ENCODE measurements at places on chromosomes 13 and 19.
A peak's percentile ranks its signal among the peaks of the same experiment; 100 is the strongest.

DNA sequence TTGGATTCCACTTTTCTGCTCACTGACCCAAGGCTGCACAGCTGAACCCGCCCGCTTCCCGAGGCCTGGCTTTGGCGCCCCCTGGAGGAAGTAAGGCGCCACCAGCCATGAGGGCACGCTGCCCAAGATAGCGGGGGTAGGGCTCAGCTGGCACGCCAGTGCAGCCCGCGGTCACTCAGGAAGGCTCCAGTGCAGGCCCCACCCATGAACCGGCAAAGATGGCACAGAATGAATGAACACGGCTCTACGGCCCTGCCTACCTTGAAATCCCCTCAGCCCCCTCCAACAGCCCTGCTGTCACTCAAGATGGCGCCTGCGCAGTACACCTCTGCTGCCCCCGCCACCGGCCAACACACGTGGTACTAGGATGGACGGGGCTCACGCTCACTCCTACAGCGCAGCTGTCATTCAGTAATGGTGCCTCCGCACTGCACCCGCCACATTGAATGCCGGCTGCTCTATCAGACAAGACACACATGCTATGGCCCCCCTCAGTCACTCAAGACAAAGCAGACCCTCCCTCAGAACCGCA is 3.0 kb downstream of the PEG3 start:
- peak; percentile 83 for DNase-seq

DNA sequence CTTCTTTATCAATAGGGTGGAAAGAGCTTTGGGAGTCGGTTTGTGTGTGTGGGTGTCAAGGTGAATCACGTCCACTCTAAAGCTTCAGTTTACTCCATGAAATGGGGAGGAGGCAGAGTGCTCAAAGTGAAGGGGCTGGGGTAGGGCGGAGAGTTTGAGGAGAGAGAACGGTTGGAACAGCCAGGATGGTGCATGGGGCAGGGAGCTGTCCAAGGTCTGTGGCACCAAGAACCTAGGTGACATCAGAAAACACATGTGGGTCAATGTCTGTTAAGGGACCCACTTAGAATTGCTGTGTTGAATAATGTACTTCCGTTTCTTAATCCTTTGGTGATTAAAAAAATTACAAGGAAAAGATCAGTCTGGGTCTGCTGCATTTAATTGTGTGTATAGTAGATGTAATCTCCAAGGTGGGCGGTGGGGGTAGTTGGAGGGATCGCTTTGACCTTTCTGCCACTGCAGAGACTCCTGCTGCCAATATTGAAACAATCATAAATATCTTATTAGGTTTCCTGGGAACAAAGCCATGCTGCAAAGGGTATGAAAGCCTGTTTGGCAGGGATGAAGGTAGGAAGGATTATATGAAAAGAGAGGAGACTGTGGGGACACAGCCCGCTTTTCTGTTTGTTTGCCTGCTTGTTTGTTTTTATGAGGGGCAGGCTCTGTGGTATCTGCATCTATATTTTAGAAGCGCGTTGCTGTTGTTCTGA is 122.3 kb downstream of the ATP8A2 start:
- DNase-seq, result no peak

DNA sequence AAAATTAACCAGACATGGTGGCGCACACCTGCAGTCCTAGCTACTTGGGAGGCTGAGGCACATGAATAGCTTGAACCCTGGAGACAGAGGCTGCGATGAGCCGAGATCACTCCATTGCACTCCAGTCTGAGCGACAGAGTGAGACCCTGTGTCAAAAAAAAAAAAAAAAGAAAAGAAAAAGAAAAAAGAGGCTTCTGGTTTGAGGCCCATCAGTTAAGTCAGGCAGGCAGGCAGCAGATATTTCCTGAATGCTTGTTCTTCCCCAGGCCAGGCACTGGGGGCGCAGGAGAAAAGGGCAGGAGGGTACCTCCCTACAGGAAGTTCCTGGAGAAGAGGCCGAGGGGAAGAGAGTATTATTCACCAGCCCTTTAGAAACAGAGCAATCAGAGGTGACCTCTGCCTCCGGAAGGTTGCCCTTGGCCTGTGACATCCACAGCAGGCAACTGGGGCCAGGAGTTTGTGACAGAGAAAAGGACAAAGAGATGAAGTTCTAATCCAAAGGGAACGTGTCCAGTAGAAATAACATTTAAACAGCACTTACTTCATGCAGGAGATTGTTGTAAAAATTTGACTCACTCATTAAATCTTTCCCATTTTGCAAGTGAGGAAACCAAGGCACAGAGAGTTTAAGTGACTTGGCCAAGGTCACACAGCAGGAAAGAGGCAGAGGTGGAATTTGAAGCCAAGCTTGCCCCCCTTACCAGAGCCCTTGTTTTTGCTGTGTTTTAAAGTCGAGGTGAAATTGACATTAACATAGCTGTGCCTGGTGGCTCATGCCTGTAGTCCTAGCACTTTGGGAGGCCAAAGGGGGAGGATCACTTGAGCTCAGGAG is 4.3 kb upstream of the RLN3 start:
- no peak for DNase-seq

DNA sequence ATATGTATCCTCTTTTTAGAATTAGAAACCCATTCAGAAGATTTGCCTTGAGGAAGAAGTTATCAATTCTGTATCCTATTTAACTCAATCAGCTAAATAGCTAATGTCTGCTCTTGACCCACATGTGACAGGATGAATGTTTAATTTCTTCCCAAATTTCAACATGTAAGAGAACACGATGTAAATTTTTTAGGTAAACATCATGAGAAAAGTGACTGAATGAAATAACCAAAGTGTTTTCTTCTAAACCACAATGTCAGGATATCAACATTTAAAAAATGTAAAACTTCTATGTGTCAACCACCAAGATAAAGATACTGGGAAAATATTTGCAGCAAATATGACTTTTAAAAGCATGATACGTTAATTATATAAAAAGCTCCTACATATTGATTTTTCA is 302.4 kb downstream of the DCT start:
- DNase-seq, result no peak

DNA sequence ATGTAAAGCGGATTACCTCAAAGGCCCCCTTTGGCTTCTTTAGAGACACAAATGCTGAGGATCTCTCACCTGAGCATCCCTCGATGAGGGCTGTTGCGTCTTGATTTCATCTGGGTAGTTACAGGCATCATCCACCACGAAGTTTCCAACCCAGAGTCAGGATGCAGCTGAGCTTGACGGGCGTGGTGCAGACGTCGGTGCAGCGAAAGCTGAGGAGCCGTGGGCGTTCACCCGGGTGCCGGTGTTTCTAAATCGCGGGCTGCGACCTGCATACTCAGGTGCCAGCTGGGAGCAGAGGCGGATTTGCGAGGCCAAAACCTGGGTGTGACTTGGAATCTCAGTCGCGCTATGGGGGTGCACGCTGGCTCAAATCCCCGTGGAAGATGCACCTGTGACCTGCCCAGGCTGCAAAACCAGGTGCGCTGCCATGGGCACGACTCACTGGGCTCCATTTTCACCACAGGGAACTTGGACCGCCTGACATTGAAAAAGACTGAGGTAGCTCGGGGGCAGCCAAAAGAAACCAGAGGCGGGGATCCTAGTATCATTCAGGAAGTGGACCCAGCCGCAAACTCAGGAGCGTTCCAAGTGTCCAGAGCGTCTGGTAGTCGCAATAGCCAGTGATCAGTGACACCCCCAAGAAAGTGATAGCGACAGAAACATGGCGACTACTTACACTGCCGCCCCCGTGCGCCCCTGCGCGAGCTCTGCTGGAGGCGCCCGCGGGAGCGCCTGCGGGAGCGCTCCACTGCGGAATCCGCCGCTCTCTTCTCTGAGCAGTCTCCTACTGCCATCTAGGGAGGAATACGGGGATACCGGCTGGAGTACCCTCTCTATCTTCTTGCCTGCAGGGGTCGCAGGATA is 36.4 kb upstream of the IGFL4 start:
- peak; percentile 79 for DNase-seq

- no peak for DNase-seq
These were observed 37.1 kb downstream of the BTBD2 start for GRCh38 chr19:1978346-1978894.

- no peak for DNase-seq
These were observed 9.1 kb upstream of the ZNF160 start for GRCh38 chr19:53112286-53112685.

- DNase-seq, result peak; percentile 91
These were observed at the start of gene ZNF726 for GRCh38 chr19:23914402-23915286. Gene ZNF726, plus strand, starts transcription at chr19:23914886. Its CDS starts 109 bp downstream, at chr19:23914995.

DNA sequence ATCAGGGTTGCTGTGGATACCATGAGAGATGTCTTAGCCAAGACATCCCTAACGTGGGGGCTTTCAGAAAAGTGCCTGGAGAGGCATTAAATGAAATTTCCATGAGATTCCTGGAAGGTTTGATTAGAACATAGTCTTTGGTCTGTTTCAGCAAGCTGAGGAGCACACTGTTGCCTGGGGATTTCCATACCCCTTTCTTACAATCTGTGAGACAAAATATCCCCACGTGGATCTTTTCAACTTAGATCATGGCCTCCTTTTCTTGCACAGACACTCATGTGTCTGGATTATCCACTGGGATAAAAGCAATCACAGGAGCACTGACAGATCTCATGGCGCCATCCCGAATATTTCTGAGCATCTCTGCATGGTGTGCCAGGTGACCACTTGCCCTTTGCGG is 41.7 kb downstream of the GPR12 start:
- DNase-seq, result no peak

- DNase-seq, result peak; percentile 72
These were observed 702 bp upstream of the MAG start for GRCh38 chr19:35291259-35291658.

DNA sequence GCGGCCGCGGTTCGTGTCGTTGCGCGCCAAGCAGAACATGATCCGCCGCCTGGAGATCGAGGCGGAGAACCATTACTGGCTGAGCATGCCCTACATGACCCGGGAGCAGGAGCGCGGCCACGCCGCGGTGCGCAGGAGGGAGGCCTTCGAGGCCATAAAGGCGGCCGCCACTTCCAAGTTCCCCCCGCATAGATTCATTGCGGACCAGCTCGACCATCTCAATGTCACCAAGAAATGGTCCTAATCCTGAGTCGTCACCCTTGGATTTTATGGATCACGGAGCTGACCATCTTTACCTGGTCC is 475 bp downstream of the MRPL57 start:
- no peak for DNase-seq

DNA sequence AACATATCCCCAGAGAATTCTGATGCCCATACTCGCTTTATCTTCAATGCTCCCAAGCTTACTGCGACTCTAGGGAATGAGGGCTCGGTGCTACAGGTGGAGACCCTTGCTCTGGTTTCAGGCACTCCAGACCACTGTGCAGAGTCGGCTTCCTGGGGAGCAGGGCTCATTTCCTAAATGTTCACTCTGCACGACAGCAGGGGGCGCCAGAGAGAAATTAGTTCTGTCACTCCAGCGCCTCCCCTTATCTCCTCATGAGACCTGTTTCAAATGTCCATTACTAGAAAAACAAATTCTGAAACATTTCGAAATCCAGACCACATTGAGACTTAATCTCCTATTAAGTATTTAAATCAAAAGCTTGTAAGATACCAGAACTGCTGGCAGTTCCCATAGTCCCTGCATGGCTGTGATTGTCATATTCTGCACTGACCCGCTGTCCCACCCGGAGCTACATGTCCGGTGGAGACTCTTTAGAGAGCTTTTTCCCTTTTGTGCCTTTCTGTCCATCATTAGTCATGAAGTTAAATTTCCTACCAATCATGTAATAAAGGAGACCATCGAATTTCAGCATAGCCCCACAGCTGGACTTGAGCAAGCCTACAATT is 22.4 kb downstream of the EPSTI1 start:
- peak; percentile 69 for DNase-seq

DNA sequence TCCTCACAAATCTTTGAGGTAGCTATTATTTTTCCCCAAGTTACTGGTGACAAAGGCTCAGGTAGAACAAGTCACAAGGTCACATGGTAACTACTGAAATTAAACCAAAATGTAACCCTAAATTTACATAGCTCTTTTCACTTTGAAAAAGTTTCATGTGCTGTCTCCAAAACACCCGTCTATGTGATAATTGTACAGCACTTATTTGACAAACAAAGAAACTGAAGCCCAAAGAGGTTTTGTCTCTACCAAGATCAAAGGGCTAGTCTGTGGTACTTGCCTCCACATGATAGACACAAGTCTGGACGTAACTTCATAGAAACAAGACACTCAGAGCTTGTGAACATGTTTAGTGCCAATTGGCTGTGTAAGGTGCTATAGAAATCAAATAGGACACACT is 108.3 kb downstream of the SACS start:
- DNase-seq, result no peak

DNA sequence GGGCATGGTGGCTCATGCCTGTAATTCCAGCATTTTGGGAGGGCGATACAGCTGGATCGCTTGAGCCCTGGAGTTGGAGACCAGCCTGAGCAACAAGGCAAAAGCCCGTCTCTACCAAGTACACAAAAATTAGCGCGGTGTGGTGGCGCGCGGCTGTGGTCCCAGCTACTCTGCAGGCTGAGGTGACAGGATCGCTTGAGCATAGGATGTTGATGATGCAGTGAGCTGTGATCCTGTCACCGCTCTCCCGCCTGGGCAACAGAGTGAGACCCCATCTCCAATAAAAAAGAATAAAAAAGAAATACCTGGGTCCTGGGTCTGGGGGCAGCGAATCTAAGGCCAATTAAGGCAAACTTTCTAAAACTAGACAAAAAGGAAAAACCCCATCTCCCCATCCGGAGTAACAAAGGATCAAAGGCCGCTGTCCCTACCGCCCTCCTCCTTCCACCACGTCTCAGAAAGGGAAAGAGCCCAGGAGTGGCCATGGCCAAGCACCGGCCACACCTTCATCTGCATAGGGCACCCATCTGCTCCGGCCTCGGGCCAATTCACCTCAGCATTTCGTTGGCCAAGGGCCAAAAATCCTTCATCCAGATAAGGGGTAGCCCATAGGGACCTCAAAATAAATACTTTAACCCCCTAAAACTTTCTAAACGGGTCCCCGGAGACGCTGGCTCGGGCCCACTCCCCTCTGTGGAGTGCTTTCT is 851 bp downstream of the ZNF320 start:
- peak; percentile 5 for DNase-seq

- DNase-seq, result no peak
These were observed 188.9 kb upstream of the TSC22D1 start for GRCh38 chr13:44765001-44765471.

DNA sequence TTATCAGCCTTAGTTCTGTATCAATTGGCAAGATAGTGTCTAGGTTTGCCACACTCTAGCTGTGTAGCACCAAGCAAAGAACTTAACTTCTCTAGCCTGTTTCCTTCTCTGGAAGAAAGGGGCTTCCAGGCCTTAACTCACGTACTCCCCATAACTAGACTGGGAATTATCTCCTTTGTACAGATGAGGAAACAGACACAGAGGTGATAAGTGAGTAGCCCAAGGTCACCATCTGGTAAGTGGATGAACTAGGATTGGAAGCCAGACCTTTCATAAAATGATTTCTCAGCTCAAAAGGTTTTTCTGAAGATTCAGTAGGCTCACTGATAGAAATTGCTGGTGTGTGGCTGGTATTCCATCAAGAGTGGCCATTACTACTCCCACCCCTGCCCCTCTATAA is 3.1 kb downstream of the ZNF428 start:
- DNase-seq, result no peak
